ENCODE measurements at places on chromosomes 16 and 17.
A peak's percentile ranks its signal among the peaks of the same experiment; 100 is the strongest.

DNA sequence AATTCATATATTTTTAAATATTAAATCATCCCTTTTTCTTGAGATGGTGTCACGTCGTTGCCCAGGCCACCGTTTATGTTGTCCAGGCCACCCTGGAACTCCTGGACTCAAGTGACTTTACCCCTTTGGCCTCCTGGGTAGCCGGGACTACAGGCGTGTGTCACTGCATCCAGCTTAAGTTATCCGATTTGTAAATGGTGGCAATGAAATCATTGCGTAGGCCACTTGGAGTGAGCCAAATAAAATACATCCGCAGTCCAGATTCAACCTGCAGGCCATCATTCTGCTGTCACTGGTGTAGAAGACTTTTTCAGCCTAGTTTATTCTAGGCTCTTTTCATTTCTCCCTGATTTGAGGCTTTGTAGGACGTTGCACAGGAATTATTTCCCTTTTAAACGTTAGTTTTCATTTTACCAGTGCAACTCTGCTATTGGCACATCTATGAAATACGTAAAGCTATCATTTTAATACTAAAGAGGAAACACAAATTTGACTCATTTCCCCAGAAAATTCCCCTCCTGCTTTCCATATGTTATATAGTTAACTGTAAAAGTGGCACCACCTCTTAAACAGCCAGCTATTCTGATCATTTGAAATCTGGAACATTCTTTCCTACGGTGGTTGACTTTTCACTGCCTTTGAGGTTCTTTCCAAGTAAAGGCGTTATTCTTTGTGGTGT, 449.8 kb downstream of the MAF start:
- DNase-seq, result no peak

DNA sequence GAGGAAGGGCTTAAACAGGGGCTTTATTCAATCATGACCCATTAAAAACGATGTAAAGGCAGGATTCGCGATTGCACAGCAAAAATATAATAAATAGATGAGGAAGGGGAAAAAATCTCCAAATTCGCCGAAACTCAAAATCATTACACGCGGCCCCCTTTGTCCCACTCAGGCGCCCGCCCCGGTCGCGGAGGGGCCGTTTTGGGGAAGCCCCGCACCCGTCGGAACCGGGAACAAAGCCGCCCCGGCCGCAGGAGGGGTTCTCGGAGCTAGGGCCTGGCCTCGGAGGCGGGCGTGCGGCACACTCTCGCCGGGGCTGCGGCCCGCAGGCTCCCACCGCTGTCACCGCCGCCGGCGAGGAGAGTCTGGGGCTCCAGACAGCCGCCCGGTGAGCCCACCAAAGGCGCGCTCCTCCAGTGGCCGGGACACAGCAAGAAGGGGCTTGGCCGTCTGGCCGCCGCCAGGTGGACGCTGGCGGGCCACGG, 521 bp downstream of the C16orf87 start:
- peak; percentile 25 for DNase-seq

DNA sequence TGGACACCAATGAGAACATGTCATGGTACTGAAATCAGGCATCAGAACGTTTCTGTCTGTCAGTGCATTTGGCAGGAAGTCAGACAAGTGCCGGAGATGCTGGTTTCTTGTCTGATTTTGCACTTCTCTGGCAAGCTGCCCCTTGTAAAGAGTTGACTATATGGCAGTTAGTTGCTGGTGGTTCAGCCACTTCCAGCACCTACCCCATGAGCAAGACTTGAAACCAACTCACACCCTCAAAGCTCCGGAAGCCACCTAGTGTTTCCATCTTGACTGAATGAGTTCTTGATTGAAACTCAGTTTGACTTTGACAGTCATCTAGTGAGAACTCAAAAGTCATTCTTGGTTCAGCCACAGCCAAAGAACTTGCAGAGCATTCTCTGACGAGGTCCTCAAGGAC, 225.1 kb downstream of the SPECC1 start:
- peak; percentile 69 for DNase-seq

DNA sequence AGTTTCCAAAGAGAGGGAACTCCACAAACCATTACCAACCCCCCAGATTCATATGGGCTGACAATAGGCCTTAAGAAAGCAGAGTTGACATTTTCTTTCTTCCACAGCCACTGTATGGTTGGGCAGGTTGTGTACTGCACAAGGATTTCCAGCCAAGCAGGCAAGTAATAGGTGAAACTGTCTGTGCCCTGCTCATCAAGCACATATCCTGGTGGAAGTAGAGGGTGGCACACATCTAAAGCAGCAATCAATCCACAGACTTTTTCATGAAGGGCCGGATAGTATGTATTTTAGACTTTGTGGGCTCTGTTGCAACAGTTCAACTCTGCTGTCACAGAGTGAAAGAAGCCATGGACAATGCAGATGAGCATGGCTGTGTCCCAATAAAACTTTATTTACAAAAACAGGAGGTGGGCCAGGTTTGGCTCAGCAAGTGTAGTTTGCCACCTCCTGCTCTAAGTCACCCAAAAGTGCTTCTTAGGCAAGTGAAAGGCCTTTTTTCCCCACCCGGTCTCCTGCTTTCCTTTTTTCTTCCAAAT, 63.4 kb downstream of the SNX20 start:
- no peak for DNase-seq

DNA sequence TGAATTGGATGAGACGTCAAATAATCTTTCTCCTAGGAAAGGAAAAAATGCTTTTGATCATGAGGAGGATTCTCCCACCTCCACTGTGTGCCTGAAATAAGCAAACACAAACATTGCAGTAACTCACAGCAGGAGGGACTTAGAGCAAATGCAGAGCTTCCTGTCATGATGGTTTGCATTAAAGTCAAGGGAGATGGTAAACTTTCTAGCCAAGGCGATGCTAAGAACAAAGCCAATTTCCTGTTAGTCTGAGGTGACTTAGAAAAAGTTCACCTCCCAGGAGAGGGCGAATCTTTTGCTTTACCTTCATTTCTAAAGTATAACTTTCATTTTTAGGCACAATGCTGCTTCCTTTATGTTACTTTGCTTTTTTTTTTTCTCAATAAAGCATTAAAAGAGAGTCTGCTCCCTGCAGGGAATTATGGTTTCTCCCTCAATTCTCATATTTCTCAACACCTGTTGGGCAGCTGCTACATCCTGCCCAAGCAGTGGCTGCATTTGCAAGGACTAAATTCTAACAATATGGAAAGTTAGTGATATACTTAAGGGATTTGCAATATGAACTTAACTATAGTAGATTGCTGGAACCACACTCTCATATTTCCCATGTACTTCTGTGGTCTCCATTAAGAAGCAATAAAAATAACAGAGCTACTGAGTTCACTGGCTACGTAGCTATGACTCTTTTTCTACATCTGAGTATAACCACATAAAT, 175.6 kb downstream of the PCTP start:
- DNase-seq, result no peak

GRCh38 chr17:21304091-21304490, 19.6 kb downstream of the MAP2K3 start:
- no peak for DNase-seq

- no peak for DNase-seq
Observed at GRCh38 chr17:42387661-42388380, 421 bp downstream of the STAT3 start.

- DNase-seq, result peak; percentile 85
Observed at GRCh38 chr16:30183233-30184095, at the start of gene CORO1A. CORO1A (plus strand) TSS chr16:30183602; CDS start chr16:30185210, 1,608 bp downstream.

Measured in activated T-helper 2 cell treated with anti-CD3 and anti-CD28 coated beads, Interferon-gamma antibody, Interleukin-2, Interleukin-4, amounts not matched to agents 10 μg/mL and 5 μg/mL and 100 μg/mL, durations not matched to agents 14 hours and 24 hours and 36 hours (primary cell).